ELR (cell line): ENCODE measurements at places on chromosomes 5 and 9.

DNA sequence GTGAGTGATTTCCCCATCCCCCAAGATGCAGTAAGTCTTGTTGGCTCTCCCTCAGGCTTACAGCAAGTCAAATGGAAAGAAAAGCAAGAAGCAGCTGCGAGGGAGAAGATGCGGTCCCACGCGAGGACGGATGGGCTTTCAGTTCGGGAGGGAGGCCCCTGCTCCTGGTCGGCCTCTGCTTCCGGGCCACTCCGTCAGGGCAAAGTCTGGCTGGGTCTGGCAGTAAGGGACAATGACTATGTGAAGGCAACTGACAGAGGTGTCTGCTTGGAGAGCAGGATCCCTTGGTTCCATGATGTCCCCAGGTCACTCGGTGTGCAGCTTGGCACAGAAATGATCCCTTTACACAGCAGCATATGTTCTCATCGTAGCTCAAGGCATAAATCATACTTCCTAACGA, 146.7 kb downstream of the HSPA4 start:
- DNase-seq, result no peak

- DNase-seq, result peak; percentile 65
Observed at GRCh38 chr5:132070460-132071337, 2.9 kb upstream of the CSF2 start.

- DNase-seq, result peak; percentile 85
Observed at GRCh38 chr5:136810261-136810801, 445.0 kb upstream of the TRPC7 start.

DNA sequence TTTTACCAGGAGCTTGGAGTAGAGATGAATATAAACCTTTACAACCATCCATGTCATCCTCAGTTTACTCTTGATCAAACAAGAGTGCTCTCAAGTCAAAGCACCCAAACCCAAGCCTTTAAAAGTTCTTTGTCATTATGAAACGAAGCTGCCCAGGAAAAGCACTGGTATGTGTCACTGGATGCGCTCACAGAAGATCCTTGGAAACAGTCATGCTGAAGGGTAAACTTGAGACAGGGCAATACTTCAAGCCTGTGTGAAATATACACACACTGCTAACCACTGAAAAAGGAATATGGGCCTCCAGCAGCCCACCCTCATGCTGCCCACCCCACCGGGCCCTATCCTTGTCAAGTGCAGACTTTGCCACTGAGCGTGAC, 84.5 kb downstream of the PRRT1B start:
- peak; percentile 26 for DNase-seq

DNA sequence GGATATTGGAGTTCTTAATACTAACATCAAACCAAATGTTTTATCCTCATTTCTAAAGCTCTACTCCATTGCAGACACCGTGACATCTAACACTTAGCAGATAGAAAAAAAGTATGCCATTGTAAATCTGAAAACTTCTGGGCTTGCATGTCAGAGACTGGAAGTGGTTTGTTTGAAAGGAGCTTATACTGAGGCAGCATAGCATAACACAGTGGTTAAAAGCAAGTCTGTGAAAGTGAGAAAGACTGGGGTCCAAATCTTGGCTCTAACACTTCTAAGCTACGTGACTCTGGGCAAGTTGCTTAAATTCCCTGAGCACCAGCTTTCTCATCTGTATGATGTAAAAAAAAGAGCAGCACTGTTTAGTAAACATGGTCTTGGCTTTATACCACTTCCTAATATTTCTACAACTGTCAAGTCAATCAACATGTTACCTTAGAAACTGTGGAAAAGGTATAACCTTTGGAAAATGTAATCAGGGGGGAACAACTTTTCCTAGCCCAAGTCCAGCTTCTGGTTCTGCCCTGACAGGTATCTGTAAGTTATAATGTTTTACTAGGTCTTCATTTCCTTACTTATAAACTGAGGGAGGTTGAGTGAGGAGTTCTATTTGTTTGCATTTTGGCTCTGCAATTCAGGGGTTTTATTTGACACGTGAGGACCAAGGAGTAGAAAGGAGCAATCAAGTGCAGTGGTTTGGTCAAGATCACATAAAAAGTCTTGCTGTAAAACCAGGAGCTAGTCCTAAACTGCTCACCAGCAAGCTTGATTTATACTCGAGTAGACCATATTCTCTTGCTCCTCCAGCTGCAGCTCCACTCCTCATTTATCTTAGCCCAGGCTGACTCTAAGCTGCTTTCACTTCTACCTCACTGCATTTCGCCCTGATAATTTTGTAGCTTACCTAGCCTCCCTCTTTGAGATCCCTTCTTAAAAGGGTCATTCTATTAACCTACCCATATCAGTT, 541.0 kb downstream of the RAB3C start:
- no peak for DNase-seq

GRCh38 chr9:16461851-16462250, 408.6 kb downstream of the BNC2 start:
- no peak for DNase-seq

- DNase-seq, result no peak
Observed at GRCh38 chr9:93658184-93658925, 82.0 kb downstream of the PHF2 start.

DNA sequence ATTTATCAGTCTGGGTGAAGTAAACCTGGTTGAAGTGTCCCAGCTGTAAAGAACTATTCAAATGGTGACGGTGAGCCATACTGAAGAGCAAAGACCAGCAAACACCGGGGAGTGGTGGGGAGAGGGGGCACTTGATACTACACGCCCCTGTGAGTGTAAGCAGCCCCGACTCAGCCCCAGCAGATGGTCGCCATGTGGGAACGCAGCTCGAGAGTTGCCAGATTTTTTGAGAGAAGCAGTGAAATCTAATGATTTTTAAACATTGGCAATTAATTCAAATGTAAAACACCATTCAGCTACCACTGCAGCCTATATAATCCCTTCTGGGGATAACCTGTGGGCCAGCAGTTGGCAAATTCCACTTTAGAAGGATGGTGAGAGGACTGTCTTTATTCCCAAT, 1386.9 kb upstream of the WWC1 start:
- DNase-seq, result no peak

- no peak for DNase-seq
Observed at GRCh38 chr9:76180541-76180940, 213.7 kb downstream of the RFK start.

DNA sequence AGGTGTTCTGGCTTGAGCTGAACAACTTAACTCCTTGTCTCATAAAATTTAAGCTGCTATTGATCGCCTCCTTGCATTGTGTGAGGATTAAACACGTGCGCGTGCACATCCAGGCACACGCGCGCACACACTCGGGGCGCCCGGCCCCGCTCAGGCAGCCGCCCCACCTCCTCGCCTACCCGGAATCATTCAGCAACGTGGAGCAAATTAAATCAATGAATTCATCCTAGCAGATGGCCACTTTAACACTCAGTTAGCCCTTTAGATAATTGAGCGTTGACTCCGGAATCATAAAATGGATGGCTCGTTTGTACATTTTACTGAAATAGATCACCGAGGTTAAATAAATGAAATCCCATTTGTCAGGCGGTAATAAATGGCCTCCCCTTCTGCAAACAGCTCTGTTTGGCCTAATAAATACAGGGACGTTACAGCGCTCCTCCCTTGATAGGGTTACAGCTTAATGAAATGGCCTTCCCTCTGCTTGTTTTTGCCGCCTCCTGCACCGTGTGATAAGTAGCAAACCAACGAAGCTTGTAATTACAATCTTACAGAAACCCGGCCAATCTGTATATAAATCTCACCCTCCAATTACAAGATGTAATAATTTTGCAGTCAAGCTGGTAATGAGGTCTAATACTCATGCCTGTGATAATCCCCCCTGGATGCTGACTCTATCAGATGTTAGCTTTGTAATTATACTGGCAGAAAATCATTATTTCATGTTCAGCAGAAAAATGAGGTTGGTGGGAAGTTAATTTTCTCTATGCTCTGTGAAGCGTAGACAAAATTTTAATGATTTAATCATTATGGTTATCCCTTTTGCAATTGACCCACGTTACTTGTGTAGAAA, 229.7 kb upstream of the IRX4 start:
- DNase-seq, result no peak

- no peak for DNase-seq
Observed at GRCh38 chr5:32343058-32343672, 30.4 kb upstream of the MTMR12 start.

GRCh38 chr9:29958469-29958868, 2385.2 kb upstream of the C9orf72 start:
- no peak for DNase-seq

DNA sequence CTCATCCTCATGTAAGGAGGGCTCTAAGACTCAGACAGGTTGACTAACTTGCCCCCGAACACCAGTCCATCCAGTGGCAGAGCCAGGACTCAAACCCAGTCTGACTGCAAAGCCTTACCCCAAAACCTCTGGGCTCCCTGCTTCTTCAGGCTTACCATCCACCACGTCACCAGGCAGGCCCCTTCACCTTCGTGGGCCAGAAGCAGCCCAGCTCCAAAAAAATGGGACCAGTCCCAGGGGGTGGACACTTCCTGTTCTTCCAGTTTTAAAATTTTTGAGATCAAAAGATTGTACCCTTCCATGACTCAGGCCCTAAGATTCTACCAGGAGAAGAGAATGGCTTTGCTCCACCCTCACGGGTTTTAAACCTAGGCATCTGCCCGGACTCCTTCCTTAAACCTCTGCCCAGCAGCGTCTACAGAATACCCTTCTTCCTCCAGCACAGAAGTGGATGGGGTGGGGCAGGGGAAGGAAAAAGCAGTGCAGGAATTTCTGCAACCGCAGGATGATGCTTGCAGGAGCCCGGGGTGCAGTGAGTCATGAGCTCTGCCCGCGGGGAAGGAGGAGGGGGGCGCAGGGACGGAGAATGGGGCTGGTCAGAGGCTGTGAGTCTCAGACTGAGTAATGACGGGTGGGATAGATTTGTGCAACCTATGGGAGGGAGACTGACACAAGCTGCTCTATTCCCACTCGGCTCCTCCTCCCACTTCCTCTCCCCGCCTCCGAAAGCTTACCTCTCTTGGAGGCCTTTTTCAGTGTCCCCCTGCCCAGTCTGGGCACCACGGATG, 50.4 kb upstream of the STXBP1 start:
- peak; percentile 100 for DNase-seq

GRCh38 chr5:44260793-44261192, 128.4 kb downstream of the FGF10 start:
- DNase-seq, result no peak

DNA sequence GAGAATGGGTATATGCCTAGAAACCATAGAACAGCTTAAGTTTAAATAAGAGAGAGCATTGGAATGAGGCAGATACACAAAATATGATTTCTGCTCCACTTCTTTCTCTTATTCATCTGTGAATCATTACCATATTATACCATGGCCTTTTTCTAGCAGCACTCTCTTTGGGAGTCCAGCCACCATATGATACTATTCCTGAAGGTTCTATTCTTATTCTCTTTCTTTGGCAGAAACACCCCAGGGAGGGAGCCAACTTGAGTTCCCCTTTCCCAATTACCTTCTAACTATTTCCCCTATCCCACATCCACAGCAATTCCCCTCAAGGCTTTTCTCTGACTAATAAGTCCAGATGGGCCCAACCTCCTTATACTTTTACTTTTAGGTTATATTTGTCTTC, 55.9 kb downstream of the NDUFAF2 start:
- peak; percentile 13 for DNase-seq

DNA sequence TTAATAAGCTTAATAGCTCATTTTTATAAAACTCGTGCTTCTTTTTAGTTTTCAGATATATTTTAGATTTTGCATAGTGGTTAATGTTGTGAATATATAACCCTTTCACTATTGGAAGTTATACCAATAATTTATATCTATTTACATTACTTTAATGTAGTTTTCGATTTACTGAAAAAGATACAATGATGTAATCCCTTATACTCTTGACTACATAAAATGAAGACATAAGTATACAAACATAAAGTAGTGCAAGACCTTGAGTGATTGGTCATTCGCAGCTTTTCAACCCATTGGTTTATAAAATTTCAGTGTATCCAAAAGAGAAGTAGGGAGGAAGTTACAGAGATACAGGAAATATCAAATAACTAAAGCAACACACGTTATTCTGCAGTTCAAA, 84.3 kb upstream of the GRHPR start:
- no peak for DNase-seq

DNA sequence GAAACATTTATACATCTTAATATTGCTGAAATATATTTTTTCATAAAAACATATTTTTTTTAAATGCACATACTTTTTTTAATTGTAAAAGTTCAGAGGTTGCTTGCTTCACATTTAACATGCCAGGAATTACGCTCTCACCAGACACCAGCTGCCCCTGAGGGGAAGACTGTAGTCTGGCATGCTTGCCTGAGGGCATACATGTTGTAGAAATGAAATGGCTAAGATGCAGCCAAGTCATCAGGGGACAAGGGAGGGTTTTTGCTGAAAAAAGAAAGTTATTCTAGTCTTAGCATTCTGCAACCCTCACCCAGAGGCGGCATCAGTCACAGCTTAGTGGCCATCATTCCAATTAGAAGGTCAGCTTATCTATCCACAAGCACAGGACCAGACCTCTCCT, 426.7 kb upstream of the FTMT start:
- peak; percentile 11 for DNase-seq

DNA sequence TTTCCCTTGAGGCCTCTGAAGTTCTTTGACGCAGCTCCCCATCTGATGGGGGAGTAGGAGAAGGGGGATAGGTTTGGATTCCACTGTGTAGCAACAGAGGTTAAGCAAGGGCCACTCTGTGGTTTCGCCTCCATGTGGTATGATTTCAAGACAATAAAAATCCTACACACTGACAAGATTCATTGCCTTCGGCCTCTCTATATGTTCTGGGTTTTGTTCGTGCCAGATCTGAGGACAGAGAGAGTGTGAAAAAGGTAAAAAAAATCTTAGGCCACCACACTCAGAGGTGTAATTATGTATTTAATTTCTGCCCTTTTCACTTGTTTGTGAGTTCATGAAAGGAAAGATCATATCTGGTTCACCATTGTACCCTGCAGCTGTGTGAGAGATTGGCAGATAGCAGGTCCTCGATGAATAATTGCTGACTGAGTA, 715.2 kb upstream of the ZNF608 start:
- DNase-seq, result no peak

- no peak for DNase-seq
Observed at GRCh38 chr5:77644371-77645157, 6.1 kb upstream of the OTP start.

GRCh38 chr5:168481330-168481788, 4.9 kb upstream of the RARS1 start:
- DNase-seq, result no peak

GRCh38 chr5:84378420-84378819, 6.3 kb downstream of the EDIL3 start:
- no peak for DNase-seq
